ENCODE measurements at places on chromosomes 2 and 18. TPM values are rescaled to one million over a fixed set of nuclear protein-coding genes. Genes with fewer than 3 reads are reported as not detected.

GRCh38 chr18:10336749-10337350 is 117.6 kb upstream of the APCDD1 start:
- no peak for DNase-seq
- H3K36me3 ChIP-seq = no peaks in the 10 kb centered on the region
- no peak overlapping the region for H3K4me3 ChIP-seq
- no peaks in the 10 kb centered on the region for H3K4me1 ChIP-seq
- H3K27ac ChIP-seq = no peak overlapping the region
- no peaks in the 10 kb centered on the region for H3K27me3 ChIP-seq

- H3K27me3 ChIP-seq = no peaks in the 10 kb centered on the region
- DNase-seq = no peak
- no peak overlapping the region for H3K4me3 ChIP-seq
Observed at GRCh38 chr2:16584824-16585540, 80.7 kb downstream of the CYRIA start.

- H3K4me3 ChIP-seq = no peak overlapping the region
- no peak overlapping the region for H3K27ac ChIP-seq
- no peaks in the 10 kb centered on the region for H3K27me3 ChIP-seq
Observed at GRCh38 chr2:129747500-129748125, 231.9 kb upstream of the RAB6C start.

DNA sequence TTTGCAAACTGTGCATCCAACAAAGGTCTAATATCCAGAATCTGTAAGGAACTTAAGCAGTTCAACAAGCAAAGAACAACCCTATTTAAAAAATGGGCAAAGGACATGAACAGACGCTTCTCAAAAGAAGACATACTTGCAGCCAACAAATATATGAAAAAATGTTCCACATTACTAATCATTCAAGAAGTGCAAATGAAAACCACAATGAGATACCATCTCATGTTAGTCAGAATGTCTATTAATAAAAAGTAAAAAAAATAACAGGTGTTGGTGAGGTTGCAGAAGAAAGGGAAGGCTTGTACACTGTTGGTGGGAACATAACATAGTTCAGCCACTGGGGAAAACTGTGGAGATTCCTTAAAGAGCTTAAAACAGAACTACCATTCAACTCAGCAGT is 126.2 kb downstream of the NAT8 start:
- H3K27ac ChIP-seq = no peak overlapping the region
- no peaks in the 10 kb centered on the region for H3K27me3 ChIP-seq

DNA sequence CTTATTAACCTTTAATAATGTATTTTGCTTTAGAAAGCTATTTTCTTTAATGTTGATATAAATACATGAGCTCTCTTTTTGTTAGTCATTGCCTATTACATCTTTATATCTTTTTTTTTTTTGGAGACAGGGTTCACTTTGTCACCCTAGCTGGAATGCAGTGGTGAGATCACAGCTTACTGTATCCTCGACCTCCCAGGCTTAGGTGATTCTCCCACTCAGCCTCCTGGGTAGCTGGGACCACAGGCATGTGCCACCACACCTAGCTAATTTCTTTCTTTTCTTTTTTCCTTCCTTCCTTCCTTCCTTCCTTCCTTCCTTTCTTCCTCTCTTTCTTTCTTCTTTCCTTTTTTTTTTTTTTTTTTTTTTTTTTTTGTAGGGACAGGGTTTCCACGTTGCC is 15.4 kb downstream of the NAB1 start:
- no peaks in the 10 kb centered on the region for H3K36me3 ChIP-seq
- H3K27me3 ChIP-seq = no peaks in the 10 kb centered on the region
- H3K4me3 ChIP-seq = no peak overlapping the region
- no peak overlapping the region for H3K27ac ChIP-seq
- H3K4me1 ChIP-seq = no peaks in the 10 kb centered on the region

DNA sequence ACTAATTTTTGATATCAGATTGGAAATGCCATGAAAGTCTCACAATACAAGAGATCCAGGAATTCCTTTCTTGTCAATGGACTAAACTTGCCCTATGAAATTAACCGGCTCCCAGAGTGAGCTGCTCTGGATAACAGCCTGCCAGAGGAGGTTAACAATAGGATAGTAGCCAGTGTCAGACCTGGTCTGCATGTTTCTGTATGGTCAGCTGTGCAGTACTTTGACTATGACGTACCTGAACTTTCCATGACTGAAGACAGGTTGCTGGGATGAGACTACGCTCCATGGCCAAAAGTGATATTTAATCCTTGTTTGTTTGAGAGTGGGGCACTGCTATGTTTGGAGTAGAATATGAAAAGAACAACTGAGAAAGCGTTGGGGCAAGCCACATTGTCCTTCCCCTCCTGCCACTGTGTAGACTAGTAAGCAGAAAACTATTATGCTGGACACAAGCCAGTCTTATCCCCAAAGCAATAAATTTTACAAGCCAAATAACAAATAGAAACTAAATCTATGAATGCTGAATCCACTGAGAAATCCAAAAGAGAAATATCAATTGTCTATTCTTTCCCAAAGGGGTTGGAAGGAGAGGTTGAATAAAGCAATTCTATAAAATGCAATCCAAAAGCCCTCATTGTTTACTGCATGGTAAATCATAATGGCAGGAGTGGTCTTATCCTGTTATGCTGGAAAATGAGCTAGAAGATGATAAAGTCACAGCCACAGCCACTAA is 115.5 kb upstream of the CYP26B1 start:
- H3K27ac ChIP-seq = no peak overlapping the region
- H3K4me1 ChIP-seq = no peaks in the 10 kb centered on the region
- H3K4me3 ChIP-seq = no peak overlapping the region
- H3K36me3 ChIP-seq = no peaks in the 10 kb centered on the region
- H3K27me3 ChIP-seq = no peaks in the 10 kb centered on the region
- no peak for DNase-seq

Gene MAP3K19
- total RNA-seq = not detected

Gene DSG1
- not detected for total RNA-seq

Gene PROKR1
- not detected for total RNA-seq

Gene GRHL1
- total RNA-seq = 0.24 TPM

Gene RTP5
- not detected for total RNA-seq

Gene LRP1B
- 0.29 TPM for total RNA-seq

Measured in uterus (tissue), 4 donors.